ENCODE measurements at places on chromosomes 7 and 10. TPM values are rescaled to one million over a fixed set of nuclear protein-coding genes. Genes with fewer than 3 reads are reported as not detected.

DNA sequence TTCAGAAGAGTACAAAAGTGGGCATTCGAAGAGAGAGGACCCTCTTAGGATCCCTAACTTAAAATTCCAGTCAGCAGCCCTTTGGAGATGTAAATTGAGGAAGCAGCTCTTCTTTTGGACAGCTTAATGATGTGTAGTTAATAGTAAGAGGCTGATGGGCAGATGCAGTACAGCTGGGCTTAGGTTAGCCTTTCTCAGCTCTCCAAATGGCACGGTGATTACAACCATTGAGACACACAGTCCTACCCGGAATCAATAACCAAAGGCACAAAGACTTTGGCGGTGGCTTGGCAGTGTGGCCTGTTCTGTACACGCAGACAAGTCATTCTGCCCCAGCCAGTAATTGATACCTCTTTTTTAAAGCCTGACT, 26.8 kb downstream of the GAD2 start:
- no peak for DNase-seq

DNA sequence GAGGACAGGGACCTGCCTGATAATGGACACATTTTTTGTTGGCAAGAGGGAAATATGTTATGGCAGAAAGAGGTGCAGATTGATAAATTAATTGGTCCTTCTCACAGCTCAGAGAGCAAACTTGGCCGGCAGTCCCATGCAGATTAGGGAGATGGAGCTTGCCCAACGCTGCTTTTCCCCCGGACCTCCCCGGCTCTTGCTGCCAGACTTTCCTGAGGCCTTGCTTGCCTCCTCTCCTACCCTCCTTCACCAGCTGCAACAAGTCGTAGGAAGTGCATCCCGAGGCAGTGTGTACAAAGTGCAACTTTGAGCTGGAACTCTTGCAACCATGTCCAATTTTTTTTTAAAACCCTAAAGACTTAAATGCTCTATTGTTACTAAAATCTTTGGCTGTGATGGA, 215.5 kb downstream of the LRMDA start:
- no peak for DNase-seq

GRCh38 chr10:43064331-43065075, 12.4 kb upstream of the RET start:
- DNase-seq: no peak

- no peak for DNase-seq
Observed at GRCh38 chr10:73905256-73906020, 5.5 kb upstream of the PLAU start.

DNA sequence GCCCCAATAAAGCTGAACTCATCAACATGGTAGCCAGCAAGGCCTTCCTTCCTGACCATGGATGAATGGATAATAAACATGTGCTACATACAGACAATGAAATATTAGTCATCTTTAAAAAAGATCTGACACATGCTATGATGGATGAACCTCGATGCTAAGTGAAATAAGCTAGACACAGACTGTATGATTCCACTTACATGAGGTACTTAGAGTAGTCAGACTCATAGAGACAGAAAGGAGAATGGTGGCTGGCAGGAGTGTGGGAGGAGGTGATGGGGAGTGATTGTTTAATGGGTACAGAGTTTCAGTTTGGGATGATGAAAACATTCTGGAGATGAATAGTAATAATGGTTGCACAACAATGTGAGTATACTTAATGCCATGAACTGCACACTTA, 114.1 kb upstream of the SORCS3 start:
- DNase-seq: no peak

The GPR37 gene
- 9.7 TPM for total RNA-seq

The PRSS37 gene
- not detected for total RNA-seq

The TET1 gene
- under 0.01 TPM for total RNA-seq

DNA sequence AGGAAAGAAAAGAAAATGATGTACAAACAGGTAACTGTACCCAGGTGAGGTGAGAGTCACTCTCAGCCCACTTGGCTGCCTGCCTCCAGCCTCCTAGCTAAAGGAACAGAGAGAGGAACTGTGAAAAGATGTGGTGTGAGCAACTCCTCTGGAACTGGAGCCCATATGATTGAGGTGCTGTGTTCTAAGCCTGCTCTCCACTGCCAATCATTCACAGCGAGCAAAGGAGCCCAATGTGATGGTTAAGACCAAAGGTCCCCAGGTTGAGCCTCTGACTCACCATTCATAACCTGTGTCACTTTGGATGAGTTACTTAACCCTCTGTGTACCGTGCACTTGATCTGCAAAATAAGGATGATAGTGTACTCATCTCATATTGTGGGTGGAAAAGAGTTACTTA, 868.1 kb upstream of the AUTS2 start:
- peak; percentile 7 for DNase-seq

DNA sequence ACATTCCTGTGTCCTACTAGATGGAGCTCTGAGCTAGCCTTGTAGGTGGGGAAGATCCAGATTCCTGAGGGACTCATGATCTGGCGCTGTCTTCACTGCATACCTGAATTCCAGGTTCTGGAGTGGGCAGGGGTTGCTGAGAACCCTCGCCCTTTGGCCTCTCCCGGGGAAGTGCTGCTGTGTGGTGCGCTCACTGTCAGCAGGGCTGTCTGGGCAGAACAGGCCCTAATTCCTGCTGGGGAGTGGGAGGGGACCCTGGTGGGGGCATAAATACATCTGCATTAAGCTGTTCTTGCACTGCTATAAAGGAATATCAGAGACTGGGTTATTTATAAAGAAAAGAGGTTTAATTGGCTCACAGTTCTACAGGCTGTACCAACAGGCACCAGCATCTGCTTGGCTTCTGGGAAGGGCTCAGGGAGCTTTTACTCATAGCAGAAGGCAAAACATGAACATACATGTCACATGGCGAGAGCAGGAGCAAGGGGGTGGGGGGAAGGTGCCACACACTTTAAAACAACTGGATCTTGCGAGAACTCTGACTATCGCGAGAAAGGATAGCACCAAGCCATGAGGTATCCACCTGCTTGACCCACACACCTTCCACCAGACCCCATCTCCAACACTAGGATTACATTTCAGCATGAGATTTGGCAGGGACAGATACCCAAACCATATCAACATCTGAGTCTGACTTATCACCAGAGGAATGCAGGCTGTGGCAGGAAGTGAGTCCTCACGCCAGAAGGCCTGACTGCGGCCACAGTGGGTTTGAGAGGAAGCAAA, 115.0 kb downstream of the ADCY1 start:
- DNase-seq: no peak

The MASTL gene
- 16.3 TPM for total RNA-seq

DNA sequence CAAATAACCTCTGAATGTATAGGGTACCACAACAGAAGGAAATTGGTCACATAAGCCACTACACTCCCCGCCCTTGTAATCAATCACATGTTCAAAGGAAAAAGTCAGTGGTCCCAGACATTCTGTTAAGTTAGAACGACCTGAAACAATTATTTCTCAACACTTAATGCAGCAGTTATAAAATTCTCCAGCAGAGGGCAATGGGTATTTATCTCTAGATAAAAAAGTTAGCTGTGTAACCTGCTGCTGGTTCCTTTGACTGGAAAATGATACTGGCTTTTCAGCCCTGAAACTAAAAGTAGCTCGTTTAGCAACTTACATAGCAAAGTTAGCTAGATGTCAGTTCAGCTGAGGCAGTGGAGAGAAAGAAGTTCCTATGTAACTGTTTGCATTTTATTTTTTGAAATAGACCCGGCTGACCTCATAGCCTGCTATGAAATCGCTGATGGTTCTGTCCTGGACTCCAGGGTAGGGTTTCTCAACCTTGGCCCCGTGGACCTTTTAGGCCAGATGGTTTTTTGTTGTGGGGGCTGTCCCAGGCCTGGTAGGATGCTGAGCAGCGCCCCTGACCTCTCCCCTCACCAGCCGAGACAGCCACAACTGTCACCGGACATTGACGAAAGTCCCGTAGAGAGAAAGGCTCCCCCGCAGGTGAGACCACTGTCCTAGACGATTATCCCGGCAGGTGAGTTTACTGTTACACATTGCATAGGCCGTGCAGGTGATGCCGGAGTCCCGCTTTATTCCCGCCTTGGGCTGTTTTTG, 40.2 kb upstream of the PROSER2 start:
- peak; percentile 93 for DNase-seq

DNA sequence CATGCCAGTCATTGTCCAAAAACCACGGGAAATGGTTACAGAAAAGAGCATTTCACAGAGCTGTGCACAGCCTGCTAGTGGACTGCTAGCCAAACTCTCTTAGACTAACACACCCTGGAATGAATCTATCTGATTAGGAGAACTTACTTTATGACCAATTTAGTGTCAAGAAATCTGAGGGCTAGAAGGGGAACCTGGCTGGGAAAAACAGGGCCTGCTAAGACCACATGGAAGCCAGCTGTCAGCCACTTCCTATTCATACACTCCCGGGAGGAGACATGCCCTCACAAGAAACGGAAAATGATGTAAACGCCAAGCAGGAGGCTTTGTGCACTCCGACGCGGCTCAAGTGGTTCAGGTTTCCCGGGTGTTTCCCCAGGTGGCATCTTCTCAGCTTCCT, 54.8 kb downstream of the MPP7 start:
- no peak for DNase-seq
